ENCODE measurements at places on chromosomes 1 and 21.

GRCh38 chr1:85308833-85309350 is 32.5 kb upstream of the BCL10 start:
- DNase-seq, result no peak

DNA sequence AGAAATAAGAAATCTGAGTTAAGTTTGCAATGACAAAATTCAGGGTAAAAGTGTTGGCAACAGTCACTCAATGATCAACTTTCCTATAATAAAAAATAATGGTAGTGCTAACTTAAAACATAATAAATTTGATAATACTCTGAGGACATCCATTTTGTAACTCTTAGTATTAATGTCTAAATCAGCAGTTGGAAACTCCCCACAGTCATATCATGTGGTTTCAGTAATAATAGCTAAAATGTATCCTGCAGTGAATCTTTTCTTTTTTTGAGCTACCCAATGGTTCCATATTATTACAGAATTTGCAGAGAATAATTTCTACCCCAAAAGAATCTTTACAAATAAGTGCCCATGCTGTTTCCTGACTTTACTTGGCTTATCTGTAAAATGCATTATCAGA is 286.7 kb downstream of the PTPRC start:
- no peak for DNase-seq

GRCh38 chr1:83113652-83114051 is 885.3 kb downstream of the TTLL7 start:
- no peak for DNase-seq

DNA sequence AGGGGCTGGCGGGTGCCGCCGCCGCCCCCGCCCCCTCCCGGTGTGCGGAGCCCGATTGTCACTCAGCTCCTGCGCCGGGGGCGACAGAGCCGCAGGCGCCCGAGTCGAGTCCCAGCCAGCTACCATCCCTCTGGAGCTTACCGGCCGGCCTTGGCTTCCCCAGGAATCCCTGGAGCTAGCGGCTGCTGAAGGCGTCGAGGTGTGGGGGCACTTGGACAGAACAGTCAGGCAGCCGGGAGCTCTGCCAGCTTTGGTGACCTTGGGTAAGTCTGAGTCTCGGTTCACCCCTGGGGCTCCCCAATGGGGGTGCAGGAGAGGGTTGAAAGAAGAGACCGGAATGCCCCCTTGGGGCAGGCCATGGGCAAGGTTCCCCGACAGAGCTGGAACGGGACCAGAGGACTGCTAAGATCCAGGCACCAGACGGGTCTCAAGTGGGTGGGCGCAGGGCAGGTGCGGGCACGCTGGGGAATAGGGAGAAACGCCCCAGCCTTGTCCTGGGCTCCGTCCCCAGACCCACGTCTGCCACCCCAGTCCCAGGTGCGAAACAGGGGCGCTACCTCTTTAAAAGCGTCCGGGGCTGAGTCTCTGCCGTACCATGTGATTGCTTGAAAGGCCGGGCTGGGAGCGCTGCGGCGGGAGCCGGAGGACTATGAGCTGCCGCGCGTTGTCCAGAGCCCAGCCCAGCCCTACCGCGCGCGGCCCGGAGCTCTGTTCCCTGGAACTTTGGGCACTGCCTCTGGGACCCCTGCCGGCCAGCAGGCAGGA is at the start of gene ADORA1:
TSS of gene ADORA1 (plus strand) at position 61 of the 765 bp plus-strand sequence. CDS start 1,116 bp downstream, outside the sequence.
- no peak for DNase-seq

DNA sequence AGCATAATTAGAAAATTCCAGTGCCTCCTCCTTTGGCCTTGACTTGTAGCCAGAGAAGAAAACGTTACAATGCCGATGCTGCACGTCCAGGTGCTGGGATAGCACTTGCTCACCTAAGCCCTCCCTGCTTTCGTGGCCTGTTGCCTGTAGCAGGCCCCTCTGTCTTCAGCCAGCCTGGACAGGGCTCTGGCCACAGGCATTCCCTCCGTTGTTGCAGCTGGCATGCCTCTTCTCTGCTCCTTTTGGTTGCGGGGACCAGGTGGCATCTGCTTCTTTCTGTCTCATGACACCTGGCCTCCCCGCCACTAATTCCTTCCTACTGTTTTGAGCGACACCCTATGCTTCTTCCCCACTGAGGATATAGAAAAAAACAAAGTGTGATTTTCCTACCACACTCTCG is 54.6 kb upstream of the MORC3 start:
- DNase-seq, result no peak

GRCh38 chr1:51316113-51316845 is 14.1 kb downstream of the TTC39A start:
- DNase-seq, result no peak

GRCh38 chr1:11836955-11837766 is 10.4 kb downstream of the NPPA start:
- no peak for DNase-seq

DNA sequence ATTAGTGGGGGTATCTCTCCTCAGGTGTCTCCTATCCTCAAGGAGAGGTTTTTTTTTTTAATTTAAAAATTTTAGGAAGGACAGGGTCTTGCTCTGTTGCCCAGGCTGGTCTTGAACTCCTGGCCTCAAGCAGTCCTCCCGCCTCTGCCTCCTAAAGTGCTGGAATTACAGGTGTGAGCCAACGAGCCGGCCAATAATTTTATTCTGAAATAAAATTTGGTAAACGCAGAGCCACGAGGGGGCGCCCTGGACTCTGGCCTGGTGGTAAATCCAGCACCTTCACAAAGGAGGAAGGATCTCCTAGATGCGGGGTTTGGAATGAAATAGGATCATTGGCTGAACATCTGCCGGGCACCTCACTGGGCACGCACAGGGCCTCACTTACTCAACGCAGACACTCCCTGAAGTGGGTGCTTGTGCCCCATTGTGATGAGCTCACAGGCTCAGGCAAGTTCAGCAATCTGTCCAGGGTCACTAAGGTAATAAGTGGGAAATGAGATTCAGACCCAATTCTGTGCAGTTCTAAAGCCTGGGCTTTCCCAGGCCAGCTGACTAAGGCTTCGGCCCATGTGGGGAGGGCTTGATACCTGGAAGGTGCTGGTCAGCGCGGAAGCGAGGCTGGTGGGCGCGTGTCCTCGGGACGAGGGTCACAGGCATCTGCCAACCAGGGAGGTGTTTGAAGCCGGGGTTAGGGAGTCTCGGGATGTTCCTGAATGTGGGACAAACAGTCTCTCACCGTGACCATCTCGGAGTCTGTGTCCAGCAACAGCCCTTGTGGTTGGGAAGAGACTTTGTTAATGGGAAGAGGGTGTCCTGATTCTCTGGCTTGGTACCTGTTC is 32.7 kb upstream of the ETV3 start:
- DNase-seq, result no peak

DNA sequence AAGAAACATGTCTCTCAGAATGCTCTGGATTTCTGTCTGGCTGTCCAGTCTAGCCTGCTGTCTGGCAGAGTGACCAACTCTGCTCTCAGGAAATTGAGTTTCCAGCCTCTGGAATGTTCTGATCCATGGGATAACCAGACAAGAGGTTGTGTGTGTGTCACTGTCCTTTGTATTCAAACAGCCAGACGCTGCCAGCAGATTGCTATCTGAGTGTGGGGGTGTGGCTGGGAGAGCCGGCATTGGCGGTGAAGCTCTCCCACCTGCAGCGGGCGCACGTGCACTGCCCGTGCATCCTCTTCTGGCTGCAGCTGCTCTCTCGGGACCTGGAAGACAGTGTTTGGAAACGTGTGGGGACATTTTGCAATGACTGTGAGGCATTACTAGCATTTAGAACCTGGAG is 26.1 kb downstream of the PKP1 start:
- DNase-seq, result no peak

DNA sequence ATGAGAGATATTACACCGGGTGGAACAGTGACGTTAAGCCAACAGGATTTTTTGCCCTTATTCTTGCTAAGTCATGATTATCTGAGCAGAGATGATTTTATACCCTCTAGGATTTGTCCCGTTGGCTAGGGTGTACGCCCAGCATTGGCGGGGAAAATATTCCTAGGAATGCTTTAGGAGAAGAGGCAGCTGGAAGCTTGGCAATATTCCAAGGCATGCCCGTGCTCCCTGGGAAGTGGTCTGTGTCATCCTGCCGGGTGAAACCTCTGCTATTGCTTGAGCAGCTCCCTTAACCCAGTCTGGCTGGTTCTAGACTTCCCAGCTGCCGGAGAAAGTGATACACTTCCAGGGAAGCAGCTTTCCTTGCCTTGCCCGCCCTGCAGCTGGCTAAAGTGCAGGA is 16.2 kb downstream of the CHRNB2 start:
- no peak for DNase-seq

GRCh38 chr1:159436469-159436868 is 3.1 kb upstream of the OR10J1 start:
- DNase-seq, result no peak

DNA sequence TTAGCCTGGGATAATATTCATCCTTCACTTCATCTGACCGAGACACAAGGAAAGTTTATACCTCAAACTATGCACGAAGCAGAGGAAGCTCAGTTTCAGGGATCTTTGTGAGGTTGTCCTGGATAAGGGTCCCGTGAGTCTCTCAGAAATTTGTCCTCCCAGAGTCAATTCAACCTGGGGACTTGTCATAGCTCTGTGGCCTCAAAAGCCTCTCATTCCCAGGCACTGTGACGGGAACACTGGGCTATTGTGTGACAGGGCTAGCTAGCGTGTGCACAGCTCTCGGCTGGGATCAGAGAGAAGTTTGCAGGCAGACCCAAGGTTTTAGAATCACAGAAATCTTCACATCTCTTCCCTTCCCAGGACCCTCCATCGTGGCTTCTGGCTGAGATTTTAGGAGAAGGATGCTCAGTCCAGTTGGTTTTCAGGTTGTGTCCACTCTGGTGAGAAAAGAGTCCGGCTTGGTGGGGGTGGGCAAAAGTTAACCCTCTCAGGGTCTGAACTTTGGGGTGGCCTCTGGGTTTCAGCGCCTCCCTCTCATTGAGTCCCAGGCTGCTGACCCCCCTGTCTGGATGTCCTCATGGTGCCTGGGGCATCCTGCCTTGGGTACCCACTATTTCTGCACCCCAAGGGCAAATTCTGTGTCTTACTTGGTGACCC is 20.4 kb upstream of the LBR start:
- no peak for DNase-seq

- DNase-seq, result no peak
Measured at GRCh38 chr1:104190821-104191220, 441.1 kb downstream of the AMY1C start.

GRCh38 chr1:27562534-27563340 is 41.2 kb downstream of the AHDC1 start:
- no peak for DNase-seq

DNA sequence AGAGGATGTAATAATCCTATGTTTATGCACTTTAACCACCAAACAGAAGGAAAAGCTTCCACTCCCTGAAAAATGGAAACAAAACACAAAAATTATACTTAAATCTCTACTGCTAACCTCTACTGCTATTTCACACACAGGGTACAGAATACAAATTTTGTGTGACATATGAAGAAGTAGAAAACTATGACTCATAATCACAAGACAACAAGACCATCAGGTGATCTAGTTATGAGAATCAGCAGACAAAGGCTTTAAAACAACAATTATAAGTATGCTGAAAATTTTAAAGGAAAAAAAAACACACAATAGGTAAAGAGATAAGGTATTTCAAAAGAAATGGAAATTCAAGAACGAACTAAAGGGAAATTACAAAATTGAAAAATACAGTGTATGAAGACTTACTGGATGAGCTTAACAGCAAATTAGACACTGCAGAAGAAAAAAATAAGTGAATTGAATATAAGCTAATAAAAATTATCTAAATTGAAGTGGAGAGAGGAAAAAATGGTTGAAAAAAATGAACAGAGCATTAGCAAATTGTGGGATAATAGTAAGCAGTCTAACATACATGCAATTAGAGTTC is 13.6 kb upstream of the NAV1 start:
- DNase-seq, result no peak

- DNase-seq, result no peak
Measured at GRCh38 chr1:24952413-24952841, 22.4 kb upstream of the RUNX3 start.

DNA sequence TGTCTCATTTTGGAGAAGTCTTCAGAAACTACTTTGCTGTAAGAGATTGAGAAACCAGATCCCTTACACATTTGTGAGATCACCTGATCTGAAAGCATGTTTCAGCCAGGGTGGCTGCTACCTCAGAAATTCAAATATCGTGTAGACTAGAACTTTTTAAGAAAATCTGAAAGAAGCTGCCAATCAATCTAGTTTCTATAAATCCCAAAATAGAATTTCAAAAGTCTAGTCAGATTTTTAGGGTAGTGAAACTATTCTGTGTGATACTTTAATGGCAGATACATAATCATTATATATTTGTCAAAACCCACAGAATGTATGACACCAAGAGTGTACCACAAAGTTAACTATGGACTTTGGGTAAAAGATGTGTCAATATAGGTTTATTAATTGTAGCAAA is 79.9 kb upstream of the PLPPR5 start:
- no peak for DNase-seq

DNA sequence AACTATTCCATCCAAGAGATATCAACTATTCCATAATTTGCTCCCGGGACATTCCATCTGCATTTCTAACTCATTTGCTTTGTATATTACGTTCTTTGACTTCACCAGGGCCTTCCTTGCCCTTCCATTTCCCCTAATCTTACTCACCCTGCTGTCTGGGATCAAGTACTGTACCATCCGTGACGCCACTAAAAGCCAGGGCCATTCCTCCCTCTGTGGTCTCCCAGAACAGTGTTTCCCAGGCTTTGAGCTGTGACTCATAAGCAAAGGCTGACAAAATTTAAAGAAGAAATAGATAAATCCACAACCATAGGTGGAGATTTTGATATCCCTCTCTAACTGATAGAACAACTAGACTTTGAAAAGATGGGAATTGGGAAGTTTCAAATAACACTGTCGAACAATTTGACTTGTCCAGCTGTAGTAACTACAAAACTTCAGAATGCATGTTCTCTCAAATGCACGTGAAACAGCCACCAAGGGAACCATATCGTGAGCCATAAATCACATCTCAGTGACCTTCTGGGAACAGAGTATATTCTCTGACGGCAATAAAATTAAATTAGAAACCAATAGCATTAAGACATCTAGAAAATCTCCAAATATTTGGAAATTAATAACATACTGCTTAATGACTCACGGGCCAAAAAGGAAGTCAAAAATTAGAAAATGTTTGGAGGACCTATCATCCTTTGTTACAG is 501.0 kb downstream of the SETD4 start:
- no peak for DNase-seq

- DNase-seq, result no peak
Measured at GRCh38 chr1:13646521-13646920, 53.5 kb upstream of the PRDM2 start.

GRCh38 chr1:203906932-203907331 is 45.5 kb downstream of the SNRPE start:
- DNase-seq, result no peak

- no peak for DNase-seq
Measured at GRCh38 chr1:112808861-112809684, 93.9 kb upstream of the PPM1J start.

DNA sequence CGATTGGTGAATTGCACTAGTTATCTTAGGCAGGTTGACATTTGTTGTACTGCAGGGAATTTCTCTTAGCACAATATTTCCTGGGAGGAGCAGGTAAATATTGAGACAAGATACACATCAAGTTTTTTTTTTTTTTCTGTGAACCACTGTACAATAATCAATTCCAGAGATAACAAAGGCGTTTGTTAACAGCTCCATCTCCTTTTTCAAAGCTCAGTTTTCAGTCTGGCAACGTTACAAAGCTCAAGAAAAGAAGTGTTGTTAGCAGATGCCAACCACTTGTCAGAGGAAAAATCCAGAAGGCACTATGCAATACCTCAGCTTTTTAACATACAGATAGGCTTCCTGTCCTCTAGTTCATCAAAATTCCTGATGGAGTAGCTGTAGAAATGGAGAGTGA is 40.9 kb upstream of the DAB1 start:
- no peak for DNase-seq

All from esophagus squamous epithelium (tissue), 5 donors.